ENCODE measurements at places on chromosomes 5 and 9. TPM values are rescaled to one million over a fixed set of nuclear protein-coding genes. Genes with fewer than 3 reads are reported as not detected.

- peaks cover 22% of the 10 kb centered on the region for H3K27me3 ChIP-seq
- H3K4me1 ChIP-seq: no peaks in the 10 kb centered on the region
- DNase-seq: no peak
- H3K36me3 ChIP-seq: no peaks in the 10 kb centered on the region
- no peak overlapping the region for H3K27ac ChIP-seq
These were observed 24.9 kb upstream of the ADRA1B start for GRCh38 chr5:159891371-159891770.

DNA sequence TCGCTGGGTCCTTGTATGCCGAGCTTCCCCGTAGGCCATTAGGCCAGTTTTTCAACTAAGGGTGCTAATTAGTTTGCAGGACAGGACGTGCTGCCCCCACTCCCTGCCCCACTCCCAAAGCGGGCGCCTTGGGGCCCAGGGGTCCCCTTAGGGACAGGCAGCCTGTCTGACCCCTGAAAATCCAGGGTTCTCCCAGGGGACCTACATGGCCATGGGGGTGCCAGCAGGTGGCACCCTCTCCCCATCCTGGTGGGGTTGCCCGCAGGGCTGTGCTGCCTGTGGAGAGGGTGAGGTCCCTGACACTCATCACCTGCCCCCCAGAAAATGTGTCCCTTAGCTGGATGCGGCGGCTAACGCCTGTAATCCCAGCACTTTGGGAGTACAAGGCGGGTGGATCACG lies 8.5 kb upstream of the CCDC187 start:
- peaks cover 19% of the 10 kb centered on the region for H3K27me3 ChIP-seq
- no peak overlapping the region for H3K4me3 ChIP-seq
- peaks cover 6% of the 10 kb centered on the region for H3K4me1 ChIP-seq
- no peak for DNase-seq

GRCh38 chr9:89814340-89815040 lies 209.7 kb downstream of the GADD45G start:
- no peaks in the 10 kb centered on the region for H3K36me3 ChIP-seq

GRCh38 chr5:65828022-65828896 lies 98.1 kb upstream of the ERBIN start:
- H3K27ac ChIP-seq: no peak overlapping the region
- no peaks in the 10 kb centered on the region for H3K36me3 ChIP-seq
- no peaks in the 10 kb centered on the region for H3K27me3 ChIP-seq
- H3K4me1 ChIP-seq: peaks cover 13% of the 10 kb centered on the region

DNA sequence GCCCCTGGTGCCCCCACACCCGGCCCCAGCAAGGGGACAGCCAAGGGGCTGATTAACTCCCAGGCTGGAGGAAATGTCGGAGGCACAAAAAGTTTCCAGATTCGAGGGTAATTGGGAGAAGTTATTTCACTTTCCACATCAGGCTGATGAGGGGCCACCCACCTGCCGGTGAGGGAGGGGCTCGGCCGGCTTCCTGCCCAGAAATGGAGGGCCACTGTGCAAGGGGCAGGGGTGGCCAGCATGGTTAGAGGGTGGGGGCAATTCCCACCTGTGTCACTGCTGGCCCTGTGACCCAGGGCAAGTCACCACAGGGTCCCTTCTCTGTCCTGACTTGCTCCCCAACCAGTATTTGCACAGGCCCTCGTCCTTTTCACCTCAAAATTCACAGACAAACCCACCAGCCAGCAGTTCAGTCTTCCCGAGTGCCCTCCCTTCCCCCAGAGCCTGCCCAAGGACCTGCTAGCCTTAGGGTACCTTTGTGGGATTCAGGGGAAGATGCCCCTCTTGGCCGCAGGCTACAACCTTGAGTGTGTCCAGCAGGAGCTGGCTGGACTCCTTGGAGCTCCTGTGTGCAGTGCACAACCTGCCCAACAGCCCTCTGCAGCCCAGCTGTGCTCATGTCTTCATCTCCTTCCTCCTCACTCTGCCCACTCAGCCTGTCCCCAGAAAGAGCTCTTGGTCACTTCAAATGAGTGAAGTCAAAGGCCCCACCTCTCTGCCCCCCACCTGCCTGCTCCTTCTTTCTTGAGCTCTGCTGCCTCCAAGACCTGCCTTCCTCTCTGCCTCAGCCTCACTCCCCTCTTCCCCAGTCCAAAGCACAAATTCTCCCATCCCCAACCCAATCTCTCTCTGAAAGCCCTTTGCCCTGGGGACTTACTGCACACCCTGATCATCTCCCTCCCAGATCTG lies 130.5 kb downstream of the BARX1 start:
- H3K27ac ChIP-seq: no peak overlapping the region
- no peaks in the 10 kb centered on the region for H3K36me3 ChIP-seq
- no peak for DNase-seq
- H3K4me3 ChIP-seq: no peak overlapping the region
- H3K4me1 ChIP-seq: peaks cover 13% of the 10 kb centered on the region

GRCh38 chr9:25964239-25964638 lies 286.0 kb upstream of the TUSC1 start:
- H3K4me1 ChIP-seq: no peaks in the 10 kb centered on the region
- no peak for DNase-seq
- H3K4me3 ChIP-seq: no peak overlapping the region
- H3K36me3 ChIP-seq: no peaks in the 10 kb centered on the region
- H3K27ac ChIP-seq: no peak overlapping the region

SLC45A2 gene
- polyA plus RNA-seq: not detected

BAAT gene
- not detected for polyA plus RNA-seq

KCNIP1 gene
- polyA plus RNA-seq: not detected

LEAP2 gene
- 2.2 TPM for polyA plus RNA-seq

DOLK gene
- polyA plus RNA-seq: 9.3 TPM

Measured in naive B cell (primary cell).